ENCODE measurements at places on chromosomes 3 and 15.

GRCh38 chr3:81799403-81799802, 38.0 kb upstream of the GBE1 start:
- no peak for DNase-seq

DNA sequence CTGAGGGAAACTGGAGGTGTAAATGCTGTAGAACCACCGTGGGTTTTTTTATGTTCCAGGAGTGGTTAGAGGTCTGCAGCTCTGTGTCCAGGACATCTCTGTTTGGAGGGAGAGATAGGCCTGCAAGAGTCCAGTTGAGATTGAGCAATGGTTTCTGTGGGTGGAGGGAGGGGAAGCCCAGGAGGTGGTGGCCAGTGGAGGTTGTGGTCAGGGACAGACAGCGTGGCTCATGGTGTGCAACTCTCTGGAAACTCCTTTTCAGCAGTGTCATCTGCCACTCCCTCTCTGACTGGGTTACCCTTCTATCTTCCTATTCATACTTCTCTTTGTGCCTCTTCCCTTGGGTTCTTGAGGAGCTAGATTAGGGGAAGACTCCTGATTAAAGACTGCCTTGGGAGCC, 9.6 kb downstream of the XCR1 start:
- no peak for DNase-seq

DNA sequence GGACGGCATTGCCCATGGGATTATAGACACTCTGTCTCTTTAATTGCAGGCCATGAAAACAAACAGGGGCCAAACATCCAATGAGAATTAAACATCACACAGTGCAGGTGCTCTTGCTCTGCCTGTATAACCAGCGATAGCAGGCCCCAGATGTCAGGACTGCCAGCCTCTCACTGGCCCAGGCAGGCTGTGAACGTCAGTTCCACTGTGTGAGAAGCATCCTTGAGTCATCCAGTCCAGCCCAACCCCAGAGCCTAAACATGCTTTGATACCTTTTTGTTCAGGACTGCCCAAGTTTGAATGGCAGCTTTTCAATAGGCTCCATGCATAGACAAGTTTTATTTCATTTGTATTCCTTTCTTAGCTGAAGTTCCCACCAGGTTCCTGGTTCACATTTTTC, 189.8 kb downstream of the SLCO3A1 start:
- DNase-seq: no peak

GRCh38 chr15:25767356-25768151, 95.6 kb downstream of the ATP10A start:
- no peak for DNase-seq

GRCh38 chr15:62391641-62392262, 226.7 kb upstream of the C2CD4B start:
- peak; percentile 15 for DNase-seq

DNA sequence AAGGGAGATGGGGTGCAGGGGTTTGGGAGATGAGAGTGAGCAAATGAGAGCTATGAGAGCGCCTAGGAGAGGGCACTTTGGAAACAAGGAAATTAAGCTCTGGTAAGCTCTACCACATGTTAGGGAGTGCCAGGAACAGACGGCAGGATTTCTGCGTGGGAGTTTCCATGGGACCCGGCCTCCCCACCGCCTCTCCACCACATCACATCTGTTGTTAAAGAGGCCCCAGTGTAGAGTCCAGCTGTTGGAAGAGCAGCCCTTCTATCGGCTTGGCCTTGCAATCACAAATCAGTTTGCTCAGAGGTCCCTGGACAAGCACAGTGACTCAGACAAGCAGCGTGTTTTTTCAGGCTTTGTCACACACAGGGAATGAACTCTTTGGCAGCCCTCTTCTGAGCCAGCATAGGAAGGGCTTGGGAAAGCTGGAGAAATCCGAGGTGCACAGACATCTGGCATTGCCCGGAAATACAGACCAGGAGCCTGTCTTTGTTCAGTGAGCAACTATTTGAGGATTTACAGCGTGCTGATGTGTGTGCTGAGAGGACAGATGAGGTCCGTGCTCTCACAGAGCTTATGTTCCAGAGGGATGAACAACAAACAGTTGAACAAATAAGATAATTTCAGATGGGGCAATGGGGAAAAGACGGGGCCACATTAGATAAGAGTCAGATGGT, 370.6 kb upstream of the PROK2 start:
- DNase-seq: no peak

DNA sequence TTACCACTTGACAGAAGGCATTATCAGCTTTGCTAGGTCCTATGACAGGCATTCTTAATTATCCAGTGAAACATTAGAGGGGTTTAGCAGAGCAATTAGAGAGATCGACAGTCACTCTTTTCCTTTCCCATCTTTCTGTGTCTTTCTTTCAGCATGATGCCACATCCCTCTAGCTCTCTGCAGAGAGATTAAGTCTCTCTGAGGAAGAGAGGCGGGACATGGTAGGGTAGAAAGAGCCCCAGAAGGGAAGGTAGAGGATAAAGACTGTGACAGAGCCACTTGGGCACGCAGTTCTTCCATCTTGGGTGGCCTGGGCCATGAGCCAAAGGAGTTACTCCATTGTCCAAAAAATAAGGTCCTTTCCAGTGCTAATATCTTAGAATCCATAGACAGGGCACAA, 55.8 kb downstream of the HHLA2 start:
- DNase-seq: no peak

- DNase-seq: no peak
These were observed 269.7 kb downstream of the OTOL1 start for GRCh38 chr3:161766331-161766730.

DNA sequence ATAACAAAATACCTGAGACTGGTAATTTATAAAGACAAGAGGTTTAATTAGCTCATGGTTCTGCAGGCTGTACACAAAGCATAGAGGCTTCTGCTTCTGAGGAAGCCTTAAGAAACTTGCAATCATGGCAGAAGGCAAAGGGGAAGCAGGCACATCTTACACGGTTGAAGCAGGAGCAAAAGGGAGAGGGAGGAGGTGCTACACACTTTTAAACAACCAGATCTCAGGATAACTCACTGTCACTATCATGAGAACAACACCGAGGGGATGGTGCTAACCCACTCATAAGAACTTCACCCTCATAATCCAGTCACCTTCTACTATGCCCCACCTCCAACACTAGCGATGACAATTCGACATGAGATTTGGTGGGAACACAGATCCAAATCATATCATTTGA, 54.4 kb downstream of the ATP8B4 start:
- no peak for DNase-seq

- no peak for DNase-seq
These were observed 22.9 kb downstream of the ARHGEF3 start for GRCh38 chr3:56778893-56779292.

- DNase-seq: no peak
These were observed 46.4 kb downstream of the MORC1 start for GRCh38 chr3:109071350-109072142.

All from activated CD8-positive, alpha-beta memory T cell treated with anti-CD3 and anti-CD28 coated beads, Interleukin-2, amount 50 U/mL, for 4 hours (primary cell).